ENCODE measurements at places on chromosomes 16 and 17.

GRCh38 chr17:42485680-42486079 is 27.0 kb downstream of the ATP6V0A1 start:
- no peak for DNase-seq

- DNase-seq: no peak
Observed at GRCh38 chr17:60851181-60851580, 173.5 kb downstream of the BCAS3 start.

GRCh38 chr16:35733971-35734702 is 2274.7 kb downstream of the TP53TG3F start:
- DNase-seq: no peak

DNA sequence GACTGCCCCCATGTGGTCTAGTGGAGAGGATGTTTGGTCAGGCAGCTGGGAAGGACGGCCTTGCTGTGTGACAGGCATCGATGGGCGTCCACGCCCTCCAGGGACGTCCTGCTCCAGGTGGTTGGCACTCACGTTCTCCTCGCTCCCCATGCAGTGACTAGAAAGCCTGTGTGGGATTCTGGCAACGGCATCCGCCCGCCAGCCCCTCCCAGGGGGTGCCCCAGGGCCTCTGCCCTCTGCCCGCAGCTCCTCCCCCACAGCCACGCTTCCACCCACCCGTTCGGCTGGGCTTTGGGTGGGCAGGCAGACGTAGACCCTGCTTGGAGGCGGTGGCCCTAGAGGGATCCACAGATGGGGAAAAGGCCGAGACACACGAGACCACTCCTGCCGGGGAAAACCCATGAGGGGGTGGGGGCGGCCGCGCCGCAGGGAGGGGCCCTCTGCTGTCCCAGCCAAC is 4.7 kb upstream of the IL17C start:
- DNase-seq: no peak

DNA sequence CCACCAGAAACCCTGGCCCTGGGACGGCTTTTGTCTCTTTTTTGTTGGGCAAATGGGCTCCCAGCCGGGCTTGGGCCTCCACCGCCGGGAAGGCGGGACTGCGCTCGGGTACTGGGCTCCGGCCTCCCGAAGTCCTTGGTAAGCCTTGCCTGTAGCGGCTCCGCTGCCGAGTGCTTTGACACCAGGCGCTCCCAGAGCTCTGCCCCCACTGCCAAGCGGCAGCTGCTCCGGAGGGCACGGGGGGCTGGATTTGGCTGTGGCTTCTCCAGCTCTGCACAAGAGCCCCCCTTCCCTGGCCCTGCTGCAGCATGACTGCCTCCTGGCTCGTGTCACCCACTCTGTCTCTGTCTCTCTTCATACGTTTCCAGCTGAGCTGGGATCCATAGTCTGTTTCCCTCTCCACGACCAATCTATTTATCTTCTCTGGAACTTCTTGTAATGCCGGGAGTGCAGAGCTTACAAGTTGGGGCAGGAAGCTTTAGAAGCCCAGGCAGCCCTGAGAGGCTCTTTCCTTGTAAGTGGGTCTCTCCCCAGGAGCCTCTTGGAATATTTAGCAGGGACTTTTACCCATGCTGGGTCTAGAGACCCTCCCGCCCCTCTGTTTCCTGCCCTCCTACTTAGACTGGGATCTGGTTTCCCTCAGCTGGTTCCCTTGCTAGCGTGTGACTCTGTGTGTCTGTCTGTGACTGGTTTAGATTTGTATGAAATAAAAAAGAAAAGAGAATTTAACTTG is 246.9 kb upstream of the GSE1 start:
- DNase-seq: no peak

DNA sequence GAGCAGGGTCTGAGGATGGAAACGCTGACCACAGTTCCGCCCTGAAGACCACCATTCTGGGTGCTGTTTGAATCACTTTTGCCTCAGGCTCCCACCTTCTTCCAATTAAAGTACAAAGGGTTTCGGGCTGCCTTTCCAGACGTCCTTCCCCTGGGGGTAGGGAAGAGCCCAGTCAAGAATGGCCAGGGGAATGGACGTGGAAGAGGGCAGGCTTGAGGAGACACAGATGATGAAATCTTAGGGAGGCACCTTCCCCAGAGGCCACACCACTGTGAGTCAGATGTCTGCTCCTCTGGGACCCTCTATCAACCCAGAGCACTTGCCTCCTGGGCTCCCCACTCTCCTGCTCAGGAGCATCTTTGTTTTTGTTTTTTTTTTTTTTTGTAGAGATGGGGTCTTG is 27.5 kb upstream of the MTSS2 start:
- DNase-seq: no peak

- DNase-seq: no peak
Observed at GRCh38 chr17:43881181-43881580, 26.2 kb downstream of the MPP2 start.

DNA sequence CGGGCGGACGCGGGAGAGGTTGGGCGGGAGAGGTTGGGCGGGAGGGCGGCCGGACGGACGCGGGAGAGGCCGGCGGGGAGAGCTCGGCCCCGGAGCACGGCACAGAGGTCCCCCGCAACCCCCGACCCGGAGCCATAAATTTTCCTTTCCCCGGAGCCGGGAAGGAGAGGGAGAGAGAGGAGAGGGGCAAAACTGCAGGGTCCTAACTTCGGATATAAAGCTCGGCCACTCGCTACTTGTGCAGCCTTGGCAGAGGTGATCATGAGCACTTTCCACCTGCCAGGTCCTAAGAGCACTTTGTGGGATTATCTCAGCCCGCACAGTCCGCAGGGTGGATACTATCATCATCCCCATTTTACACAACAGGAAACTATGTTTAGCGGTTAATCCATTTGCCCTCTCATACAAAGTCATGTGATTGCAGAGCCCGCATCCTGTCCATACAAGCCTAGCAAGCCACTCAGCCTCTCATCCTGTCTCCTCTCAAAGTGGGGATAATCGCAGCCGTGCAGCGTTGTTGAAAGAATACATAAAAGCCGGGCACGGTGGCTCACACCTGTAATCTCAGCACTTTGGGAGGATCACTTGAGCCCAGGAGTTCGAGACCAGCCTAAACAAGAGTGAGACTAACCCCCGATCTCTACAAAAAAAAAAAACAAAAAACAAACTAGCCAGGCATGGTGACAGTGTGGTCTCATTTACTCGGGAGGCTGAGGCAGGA is 780 bp upstream of the DCAKD start:
- peak; percentile 71 for DNase-seq

- peak; percentile 54 for DNase-seq
Observed at GRCh38 chr16:80924372-80924978, 82.2 kb downstream of the CMC2 start.

GRCh38 chr16:29790949-29791844 is 646 bp downstream of the KIF22 start:
- DNase-seq: peak; percentile 49

- no peak for DNase-seq
Observed at GRCh38 chr17:44919411-44919810, 4.1 kb upstream of the GFAP start.

DNA sequence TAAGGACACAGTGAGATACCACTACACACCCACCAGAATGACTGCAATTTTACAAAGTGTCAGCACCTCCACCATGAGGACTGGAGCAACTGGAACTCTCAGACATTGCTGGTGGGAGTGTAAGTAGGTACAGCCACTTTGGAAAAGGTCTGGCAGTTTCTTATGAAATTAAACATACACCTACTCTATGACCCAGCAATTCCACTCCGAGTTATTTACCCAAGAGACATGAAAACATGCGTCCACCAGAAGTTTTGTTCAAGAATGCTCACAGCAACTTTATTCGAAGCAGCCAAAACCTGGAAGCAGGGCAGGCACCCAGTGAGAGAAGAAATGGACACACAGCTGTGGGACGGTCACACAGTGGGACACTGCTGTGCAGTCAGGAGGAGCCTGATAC is 384.0 kb downstream of the SOX9 start:
- no peak for DNase-seq

DNA sequence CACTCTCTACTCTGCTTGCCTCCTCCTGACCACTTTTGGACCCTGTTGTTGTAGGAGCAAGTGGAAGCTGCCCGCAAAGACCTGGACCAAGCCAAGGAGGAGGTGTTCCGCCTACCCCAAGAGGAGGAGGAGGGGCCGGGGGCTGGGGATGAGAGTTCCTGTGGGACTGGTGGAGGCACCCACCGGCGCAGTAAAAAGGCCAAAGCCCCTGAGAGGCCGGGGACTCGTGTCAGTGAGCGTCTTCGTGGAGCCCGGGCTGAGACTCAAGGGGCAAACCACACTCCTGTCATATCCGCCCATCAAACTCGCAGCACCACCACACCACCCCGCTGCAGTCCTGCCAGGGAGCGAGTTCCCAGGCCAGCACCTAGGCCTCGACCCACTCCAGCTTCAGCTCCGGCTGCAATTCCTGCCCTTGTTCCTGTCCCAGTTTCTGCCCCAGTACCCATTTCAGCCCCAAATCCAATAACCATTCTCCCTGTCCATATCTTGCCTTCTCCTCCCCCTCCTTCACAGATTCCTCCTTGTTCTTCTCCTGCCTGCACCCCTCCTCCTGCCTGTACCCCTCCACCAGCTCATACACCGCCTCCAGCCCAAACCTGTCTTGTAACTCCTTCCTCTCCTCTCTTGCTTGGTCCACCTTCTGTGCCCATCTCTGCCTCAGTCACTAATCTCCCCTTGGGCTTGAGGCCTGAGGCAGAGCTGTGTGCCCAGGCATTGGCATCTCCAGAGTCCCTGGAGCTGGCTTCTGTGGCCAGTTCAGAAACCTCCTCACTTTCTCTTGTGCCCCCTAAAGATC is 11.0 kb upstream of the PHKG2 start:
- DNase-seq: no peak

All from NCI-H146 (cell line).